ENCODE measurements at places on chromosomes 6 and 20.

DNA sequence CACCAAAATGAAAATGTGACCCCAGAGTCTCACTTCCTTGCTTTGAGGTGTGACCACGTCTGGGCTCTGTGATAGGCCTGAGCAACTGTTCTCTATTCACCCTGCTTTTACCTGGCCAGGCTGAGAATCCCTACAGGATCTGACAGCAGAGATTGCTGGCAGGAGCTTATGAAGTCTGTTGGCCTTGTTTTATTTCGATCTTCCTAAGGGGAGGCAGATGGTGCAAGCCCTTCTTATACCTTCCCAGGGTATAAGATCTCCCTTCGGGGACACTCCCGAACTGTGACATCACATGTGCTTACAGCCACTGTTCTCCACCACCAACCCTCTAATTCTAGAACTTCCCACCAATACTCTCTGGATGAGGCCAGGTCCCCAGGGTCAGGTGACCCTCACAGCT, 26.8 kb downstream of the MYT1 start:
- no peak for DNase-seq

GRCh38 chr20:1656844-1657243, 735 bp downstream of the SIRPG start:
- DNase-seq = no peak

- no peak for DNase-seq
Measured at GRCh38 chr20:35398660-35399144, 13.1 kb downstream of the UQCC1 start.

GRCh38 chr20:57270204-57270984, 4.0 kb upstream of the BMP7 start:
- no peak for DNase-seq

DNA sequence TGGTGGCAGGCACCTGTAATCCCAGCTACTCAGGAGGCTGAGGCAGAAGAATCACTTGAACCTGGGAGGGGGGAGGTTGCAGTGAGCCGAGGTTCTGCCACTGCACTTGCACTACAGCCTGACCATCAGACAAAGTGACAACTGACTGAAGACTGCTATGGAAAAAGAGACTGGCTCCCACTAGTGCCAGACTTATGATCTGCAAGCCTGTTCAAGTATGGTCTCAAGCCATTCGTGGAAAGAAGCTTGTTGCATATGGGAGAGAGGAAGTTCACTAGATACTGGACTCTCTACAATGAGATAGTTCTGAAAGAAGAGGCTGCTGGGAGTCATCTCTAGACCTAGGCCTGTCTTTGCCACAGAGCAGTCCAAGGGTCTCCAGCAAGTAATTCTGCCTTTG, 26.7 kb downstream of the MDN1 start:
- peak; percentile 81 for DNase-seq

DNA sequence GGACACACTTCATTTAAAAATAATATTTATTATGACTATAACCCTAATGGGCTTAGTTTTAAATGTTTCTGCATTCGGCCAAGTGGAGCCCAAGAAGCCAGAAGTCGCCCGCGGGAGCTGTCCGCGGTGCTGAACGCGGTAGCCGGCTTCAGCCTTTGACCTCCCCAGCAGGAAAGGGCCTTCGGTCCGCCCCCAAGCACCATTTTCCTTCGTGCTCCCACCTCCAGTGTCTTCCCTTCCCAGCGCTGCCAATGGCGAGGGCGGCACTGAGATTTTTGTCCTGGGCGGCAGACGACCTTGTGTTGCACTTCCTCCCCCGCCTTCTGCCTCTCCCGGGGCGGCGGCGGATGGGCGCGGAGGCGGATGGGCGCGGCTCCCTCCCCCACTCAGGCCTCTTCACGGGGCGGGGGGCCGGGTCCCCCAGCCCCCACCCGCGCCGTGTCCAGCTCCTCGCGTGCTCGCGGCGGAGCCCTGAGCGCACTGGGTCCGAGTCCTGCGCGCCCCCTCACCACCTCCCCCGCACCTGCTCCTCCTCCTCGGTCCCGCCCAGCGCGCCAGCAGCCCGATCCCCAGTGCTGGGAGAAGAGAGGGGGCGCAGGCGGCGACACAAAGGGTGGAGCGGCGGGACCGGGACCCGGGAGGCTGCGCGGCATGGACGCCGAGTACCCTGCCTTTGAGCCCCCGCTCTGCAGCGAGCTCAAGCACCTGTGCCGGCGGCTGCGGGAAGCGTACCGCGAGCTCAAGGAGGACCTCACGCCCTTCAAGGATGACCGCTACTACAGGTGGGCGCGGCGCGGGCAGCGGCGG, 23.6 kb upstream of the TMEM181 start:
- peak; percentile 65 for DNase-seq

GRCh38 chr6:107622269-107622668, 132.4 kb downstream of the SOBP start:
- no peak for DNase-seq

- no peak for DNase-seq
Measured at GRCh38 chr6:115514656-115515055, 546.0 kb downstream of the FRK start.

All from Karpas-422 (cell line).